RCC 7860 (cell line): ENCODE measurements at places on chromosomes 6 and 20.

- no peak for DNase-seq
Measured at GRCh38 chr6:36378936-36379335, 8.5 kb downstream of the ETV7 start.

GRCh38 chr6:41529049-41529448 is 17.1 kb upstream of the FOXP4 start:
- DNase-seq: no peak

DNA sequence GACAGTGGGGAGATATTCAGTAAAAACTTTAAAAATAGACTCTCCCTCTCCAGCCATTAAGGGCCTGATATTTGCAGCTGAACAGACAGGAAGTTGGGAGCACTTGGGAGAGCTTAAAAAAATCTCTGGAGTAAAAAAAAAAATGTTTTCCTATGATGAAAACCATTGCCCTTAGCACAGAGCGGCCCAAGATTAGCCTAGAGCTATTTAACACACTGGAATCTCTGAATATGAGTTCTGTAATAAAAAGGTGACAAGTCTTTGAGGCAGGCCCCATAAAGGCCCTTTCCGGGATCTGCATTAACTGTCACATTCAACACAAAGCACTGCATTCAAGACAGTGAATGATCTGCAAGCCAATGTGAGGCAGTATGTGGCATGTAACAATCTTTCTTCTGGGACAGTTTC is 393.7 kb downstream of the ZFAND3 start:
- no peak for DNase-seq

- no peak for DNase-seq
Measured at GRCh38 chr20:59403261-59403961, 103.0 kb downstream of the EDN3 start.

DNA sequence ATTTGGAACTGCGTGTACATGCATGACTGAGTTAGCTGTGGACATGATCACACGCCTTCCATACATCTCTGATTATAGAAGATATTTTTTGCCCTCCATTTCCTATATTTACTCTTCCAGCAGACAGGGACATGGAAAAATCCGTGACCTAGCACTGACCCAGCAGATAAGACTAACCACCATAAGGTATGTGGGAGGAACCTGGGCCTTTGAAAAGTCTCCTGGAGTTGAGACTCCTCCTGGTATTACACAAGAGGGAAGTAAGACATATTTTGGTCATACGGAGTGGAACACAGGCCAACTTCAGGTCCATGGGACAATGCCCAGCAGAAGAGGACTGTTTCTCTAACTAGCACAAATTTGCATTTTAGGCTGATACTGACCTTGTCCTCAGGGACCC is 13.7 kb upstream of the SIRPB1 start:
- DNase-seq: no peak

DNA sequence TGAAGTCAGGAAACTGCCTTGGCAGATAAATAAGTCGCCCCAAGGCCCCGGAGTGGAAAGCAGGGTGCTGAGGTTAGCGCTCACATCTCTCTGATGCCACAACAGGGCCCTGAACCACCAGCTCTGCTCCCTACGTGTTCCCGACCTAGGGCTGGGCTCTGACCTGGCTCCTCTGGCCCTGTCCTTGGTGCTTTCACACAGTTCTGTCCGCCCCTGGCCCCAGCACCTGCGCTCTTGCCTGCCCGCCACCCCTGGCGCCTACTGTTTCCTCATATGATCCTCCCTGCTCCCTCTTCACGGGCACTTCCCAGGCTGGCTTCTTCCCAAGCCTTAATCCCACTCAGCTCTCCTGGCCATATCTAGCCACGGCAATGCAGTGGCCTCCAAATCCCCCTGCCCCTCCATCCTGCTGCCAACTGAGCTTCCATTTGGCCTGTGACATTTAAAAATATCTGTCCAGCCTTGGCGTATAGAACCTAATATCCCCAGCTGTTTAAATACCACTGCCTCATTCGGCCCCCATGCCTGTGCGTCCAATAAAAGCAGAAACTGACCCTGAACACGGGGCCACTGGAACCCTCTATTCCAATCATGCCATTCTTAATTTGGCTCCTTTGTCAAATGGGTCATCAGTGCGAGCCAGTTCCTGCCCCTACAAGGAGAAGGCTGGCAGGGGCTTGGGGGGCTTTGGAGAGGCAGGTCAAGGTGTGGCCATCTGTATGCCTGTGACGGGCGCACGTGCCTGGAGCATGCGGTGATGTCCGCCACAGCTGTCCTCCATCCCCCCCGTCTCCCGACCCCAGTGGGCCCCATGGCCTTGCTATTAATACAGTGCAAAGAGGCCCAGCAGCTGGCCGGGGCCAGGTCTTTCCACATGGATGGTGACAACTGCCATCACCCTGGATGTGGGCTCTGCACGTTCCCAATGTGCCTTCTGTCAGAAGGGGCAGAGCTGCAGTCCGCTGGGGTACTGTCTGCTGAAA is 27.7 kb downstream of the GNAS-AS1 start:
- DNase-seq: no peak

DNA sequence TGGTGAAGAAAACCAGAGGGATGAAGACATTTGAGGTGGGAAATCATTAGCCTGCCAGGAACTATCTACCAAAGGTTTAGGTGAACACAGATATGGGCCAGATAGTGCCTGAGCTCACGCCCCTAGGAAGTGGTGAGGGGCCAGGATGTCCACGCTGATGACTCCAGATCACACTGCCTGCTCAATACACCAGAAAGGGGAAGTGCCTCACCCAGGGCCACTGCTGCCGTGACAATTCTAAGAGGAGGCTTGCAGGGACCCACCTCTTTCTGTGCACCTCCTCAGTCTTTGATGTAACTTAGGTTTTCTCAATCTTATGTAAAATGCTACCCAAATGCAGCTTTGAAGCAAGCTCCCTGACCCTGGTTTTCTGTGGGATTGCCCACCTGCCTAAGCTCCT is 5.4 kb upstream of the RAB44 start:
- no peak for DNase-seq

- DNase-seq: no peak
Measured at GRCh38 chr6:87669051-87669450, 33.0 kb downstream of the AKIRIN2 start.

GRCh38 chr6:110351986-110352385 is 6.2 kb downstream of the METTL24 start:
- DNase-seq: no peak

DNA sequence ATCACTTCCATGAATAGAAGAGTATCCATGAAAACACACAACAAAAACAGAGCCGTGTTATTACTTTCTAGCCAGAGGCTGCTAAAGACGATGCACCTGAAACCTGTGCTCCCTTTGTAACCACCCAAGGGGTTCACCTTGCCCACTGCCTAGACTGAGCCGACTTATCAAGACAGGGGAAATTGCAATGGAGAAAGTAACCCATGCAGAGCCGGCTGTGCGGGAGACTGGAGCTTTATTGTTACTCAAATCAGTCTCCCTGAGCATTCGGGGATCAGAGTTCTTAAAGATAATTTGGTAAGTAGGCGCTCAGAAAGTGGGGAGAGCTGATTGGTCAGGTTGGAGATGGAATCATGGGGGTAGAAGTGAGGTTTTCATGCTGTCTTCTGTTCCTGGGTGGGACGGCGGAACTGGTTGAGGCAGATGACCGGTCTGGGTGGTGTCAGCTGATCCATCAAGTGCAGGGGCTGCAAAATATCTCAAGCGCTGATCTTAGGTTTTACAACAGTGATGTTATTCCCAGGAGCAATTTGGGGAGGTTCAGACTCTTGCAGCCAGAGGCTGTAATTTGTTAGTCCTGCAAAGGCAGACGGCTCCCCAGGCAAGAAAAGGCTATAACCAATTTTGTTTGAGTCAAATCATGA is 366.6 kb downstream of the PREX1 start:
- DNase-seq: no peak

GRCh38 chr20:49669601-49670189 is 44.0 kb downstream of the B4GALT5 start:
- DNase-seq: no peak

GRCh38 chr20:9573335-9574151 is 59.2 kb downstream of the LAMP5 start:
- no peak for DNase-seq

DNA sequence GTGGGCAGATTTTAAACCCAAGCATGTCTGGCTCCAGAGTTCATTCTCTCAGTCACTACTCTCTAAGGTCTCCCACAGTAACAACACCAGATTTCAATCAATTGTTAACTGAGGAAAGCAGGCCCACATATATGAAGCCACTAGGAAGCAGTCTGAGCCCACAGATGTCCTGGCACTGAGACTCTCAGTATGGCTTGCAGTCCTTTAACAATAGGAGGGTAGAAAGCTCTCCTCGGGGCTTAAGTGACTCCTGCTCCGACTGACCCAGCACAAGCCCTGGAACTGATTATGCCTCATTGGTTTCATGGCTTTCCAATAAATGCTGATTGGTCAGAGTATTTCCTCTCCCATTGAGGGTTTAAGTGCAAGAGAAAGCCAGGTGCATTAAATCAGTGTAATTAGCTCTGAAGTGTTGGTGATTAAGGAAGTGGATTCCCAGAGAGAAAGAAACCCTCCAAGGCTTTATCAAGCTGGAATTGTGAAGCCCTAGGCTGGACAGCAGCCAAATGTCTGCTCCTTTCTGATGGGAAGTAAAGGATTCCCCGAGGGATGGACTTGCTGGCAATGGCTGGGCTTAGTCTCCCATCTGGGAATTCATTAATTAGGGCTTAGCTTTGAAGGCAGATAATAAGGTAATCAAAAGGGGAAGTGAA is 76.6 kb upstream of the PROKR2 start:
- no peak for DNase-seq

DNA sequence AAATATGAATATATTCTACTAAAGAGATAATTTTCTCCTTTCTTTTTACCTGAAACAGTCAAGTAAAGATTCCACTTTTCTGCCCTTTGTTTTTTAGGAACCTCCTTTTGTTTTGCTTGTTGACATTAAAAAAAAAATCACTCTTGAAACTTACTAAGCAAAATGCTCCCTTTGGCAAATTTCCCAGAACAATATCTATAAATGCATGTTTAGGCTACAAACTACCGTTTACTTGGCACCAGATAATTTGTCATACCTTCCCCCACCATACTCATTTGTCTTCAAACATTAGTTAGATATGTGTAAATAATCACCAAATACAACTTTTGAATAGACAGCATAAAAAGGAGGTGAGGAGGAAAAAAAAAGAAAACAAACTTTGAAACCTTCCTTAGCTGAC is 604.7 kb downstream of the RFPL4B start:
- DNase-seq: no peak

DNA sequence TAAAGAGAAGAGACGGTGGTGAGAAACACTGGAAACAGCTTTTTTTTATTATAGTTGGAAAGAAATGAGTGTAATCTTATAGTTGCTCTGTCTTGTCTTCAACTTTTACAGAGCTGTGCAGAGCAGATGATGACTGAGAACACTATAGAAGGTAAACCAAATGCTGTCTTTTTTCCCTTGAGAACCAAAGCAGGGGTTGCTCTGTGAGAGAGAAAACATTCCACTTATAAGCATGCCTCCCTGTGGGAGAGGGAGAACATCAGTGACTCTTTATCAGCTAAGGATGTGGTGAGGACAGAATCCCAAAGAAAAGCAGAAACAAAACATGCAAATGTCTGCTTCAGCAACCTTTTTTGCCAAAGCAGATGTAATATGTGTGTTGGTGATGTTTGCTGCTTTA is 179.3 kb upstream of the HDDC2 start:
- DNase-seq: no peak

DNA sequence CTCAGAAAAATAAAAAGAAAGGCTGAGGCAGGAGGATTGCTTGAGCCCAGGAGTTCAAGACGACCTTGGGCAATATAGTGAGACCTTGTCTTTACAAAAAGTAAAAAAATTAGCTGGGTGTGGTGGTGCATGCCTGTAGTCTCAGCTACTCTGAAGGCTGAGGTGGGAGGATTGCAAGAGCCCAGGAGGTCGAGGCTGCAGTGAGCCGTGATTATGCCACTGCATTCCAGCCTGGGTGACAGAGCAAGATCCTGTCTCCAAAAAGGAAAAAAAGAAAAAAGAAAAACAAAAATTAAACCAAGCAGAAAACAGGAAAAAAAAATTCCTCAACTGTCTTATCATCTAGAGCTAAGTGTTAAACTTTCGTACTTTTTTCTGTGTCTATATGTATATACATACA is 12.4 kb upstream of the SRSF3 start:
- no peak for DNase-seq

DNA sequence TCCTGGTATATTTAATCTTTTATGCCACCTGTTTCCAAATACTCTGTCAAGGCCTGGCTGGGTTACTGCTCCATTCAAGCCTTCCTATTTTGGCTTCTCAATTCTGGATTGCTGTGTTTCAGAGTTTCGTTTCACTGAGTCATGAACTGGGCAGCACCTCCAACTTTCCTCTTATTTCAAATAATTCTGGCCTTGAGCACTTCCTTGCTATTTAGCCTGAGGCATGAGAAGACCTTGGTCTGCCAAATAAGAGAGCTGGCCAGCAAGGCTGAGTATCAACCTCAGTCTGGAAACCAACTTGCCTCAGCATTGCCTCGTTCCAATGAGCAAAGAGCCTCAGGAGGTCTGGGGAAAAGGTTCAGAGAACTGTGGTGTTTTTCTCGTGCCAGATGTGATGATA is 66.6 kb downstream of the TNFAIP3 start:
- DNase-seq: no peak

DNA sequence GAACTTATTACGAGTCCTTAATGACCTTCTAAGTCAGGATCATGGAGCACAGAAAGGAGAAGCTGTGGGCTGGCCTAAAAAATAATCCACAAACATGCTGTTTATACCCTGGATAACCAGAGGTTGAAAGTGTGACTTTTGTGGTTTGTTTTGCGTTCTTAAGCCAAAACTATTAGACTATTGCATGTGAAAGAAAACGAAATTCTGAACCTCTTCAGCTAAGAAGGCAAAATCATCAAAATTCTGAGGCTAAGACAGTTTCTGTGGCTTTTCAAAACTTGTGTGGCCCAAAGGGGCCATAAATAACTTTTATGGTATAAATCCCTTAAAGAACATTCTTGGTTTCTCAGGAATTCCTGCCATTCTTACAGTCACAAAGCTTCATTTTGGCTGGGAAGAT is 251.0 kb downstream of the UST start:
- DNase-seq: no peak

GRCh38 chr20:20368418-20369249 is 730 bp downstream of the INSM1 start:
- DNase-seq: no peak

DNA sequence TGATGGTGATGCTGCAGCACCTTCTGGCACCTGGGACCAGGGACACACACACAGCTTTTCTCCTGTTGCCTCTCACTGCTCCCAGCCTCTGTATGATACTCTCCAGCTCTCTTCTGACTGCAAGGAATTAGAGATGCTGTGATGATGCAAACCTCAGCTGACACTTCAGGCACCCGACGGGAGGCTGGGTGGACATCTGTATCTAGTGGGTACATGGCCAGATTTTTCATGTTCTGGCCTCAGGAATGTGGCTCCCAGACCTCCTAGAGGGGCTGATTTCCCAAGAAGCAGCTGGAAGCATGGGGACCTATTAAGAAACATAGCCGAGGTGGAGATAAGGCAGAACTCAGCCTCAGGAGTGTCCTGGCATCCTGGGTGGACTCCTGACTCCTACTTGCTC is 6.8 kb upstream of the EPB41L1 start:
- DNase-seq: no peak
